ENCODE measurements at places on chromosomes 2 and 18.

DNA sequence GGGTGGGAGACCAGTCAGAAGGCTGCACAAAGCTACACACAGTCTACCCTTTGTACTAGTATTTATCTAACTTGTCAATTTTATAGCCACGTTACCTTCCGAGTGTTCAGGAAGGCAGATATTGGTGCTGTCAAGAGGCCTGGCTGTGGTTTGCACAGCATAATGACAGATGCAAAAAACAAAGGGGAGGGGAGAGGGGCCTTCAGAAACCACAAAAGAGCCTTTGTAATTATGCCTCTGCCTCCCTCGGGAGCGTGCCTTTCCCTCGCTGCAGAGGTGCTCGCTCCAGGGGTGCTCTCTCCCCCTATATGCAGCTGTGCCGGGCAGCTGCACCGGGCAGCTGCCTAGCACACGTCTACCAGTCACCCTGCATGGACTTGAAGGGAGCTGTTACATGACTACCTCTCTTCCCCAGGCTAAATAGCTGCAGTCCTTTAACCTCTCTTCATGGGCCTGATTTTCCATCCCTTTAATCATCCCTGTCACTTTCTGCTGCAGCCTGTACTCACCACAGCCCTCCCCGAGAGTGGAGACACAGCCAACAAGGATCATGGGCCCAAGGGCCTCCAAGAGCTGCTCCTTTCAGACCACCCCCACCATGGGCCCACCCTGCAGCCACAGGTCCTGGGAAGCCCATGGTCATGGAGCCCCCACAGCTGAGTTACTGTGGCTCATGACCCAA, 168.4 kb upstream of the PKDCC start:
- DNase-seq, result no peak

GRCh38 chr2:207951734-207952470, 73.4 kb downstream of the PLEKHM3 start:
- no peak for DNase-seq

- DNase-seq, result no peak
Observed at GRCh38 chr18:21933931-21934765, 193.6 kb downstream of the MIB1 start.

DNA sequence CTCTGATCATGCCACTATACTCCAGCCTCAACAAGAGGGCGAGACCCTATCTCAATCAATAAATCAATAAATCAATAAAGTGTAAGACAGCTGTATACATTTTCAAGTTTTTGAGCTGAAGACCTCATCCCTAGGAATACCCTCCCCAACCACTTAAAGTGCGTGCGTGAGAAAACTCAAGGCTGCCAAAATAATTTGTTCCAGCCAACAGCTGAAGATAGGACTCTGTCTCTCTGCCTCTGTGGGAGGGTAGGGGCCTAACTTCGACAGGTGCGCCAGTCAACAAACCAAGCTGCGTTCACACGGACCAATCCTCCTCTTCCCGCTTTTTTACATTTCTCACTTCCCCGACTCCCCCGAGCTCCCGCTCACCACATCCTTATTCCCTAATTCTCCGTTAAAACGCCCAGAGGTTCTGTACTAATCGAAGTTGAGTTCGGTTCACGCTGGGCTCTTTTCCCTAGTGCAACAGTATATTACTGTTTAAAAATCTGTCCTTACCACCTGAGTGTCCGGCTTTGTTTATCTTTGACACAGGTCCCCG, 618 bp downstream of the POLR2D start:
- DNase-seq, result no peak

GRCh38 chr2:197461057-197461456, 7.7 kb downstream of the COQ10B start:
- no peak for DNase-seq
